ENCODE measurements at places on chromosomes 1 and 21.
A peak's percentile ranks its signal among the peaks of the same experiment; 100 is the strongest.

GRCh38 chr1:158185770-158186169 is 5.1 kb downstream of the CD1D start:
- DNase-seq, result no peak

DNA sequence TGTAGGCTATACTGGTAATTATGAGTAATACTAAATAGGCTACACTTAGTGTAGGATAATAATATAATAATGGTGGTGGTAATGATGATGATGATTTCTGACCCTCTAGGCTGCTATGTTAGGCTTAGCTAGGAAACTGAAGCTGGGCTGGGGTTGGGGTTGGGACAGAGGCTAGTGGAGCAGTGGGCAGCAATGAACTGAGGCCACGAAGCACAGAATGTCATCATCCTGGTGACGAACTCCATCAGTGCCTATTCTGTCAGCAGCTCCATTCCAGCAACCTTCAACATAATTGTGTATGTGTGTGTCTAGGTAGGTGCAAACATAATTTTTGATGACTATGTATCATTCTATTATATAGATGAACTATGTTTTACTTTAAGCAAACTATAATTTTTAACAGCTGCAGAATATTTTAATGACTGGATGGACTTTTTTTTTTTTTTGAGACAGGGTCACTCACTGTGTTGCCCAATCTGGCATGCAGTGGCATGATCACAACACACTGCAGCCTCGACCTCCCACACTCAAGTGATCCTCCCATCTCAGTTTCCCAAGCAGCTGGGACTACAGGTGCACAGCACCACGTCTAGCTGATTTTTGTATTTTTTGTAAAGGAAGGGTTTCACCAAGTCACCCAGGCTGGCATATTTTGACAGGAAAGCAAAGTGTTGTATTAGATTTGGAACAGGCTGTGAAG is 12.9 kb upstream of the CLIC4 start:
- DNase-seq, result no peak

GRCh38 chr1:50978852-50979781 is 9.1 kb downstream of the CDKN2C start:
- DNase-seq, result no peak

GRCh38 chr1:235637756-235638534 is 11.6 kb downstream of the GNG4 start:
- no peak for DNase-seq

- no peak for DNase-seq
These were observed 116.0 kb downstream of the ASTN1 start for GRCh38 chr1:177048314-177049069.

DNA sequence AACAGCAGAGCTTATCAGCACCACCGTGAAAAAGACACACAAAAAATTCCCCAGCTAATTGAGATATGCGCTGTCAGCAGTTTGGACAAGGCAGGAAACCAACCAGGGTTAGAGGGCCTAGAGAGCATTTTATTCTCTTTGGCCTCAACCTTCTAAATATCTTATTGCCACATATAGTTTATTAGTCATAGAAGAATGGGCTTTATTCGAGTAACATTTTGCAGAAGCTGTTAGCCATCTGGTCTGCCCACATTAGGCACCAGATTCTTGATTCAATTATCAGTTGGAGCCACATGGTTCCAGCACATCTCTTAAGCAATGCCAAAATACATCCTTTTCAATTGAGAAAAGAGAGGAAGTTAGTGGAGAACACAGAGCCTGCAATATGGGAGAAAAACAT is 109.9 kb upstream of the CXADR start:
- no peak for DNase-seq

DNA sequence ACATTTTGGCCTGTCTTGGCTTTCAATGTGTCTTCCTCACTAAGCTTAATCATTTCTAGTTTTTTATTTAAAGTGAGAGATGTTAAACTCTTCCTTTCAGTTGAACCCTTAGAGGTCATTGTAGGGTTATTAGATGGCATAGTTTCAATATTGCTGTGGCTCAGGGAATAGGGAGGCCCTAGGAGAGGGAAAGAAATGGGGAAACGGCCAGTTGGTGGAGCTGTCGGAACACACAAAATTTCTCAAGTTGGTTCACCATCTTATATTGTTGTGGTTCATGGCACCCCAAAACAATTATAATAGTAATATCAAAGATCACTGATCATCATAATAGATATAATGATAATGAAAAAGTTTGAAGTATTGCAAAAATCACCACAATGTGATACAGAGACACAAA is 31.4 kb upstream of the KAZN start:
- DNase-seq, result peak; percentile 8

- no peak for DNase-seq
These were observed 72.8 kb upstream of the NR5A2 start for GRCh38 chr1:199954699-199955098.

- no peak for DNase-seq
These were observed 975.6 kb downstream of the NCAM2 start for GRCh38 chr21:21973806-21974205.

DNA sequence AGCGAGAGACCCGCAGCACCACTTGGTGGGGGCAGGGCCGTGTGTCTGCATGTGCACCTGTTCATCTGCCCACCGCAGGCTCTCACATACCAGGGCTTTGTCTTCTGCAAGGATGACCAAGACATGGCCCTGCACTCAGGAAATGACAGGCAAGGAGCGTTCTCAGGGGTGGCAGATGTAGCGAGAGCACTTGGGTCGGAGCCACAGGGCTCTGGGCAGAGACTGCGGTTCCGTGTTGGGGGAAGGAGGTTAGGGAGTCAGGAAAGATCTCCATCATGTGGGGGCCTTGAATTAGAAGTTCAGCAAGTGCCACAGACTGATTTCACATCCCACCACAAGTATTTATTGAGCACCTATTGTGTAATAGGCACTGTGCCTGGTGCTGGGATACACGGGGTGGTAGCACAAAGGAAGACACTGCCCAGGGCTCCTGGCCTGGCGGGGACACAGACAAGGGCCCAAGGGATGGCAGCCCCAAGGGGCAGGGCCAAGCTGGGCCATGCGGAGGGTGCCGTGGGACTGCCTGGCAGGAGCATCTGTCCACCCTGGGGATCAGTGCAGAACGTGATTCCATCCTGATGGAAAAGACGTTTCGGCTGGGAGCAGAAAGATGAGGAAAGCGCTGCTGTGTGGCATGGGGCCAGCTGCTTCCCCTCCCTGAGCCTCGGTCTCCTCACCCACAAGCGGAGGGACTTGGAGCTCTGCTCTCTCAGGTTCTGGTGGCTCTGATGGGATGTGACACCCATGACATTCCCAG is 11.4 kb upstream of the SPSB1 start:
- no peak for DNase-seq

DNA sequence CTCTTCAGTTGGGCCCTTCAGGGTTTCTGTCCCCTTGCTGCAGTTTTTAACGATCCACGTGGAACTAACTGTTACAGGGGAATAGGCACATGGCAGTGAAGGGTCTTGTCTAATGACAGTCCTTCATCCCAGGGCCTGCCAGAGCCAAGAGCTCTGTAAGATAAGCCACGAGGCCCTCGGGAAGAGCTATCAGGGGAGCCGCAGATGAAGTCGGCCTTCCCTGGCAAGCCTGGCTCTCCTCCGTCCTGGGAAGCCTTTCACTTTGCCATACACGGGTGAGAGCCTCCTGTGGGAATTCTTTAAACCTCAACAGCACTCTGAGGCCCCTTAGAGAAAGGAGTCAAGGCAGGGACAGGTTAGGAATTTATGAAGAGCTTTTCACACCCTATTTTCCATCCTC is 29.0 kb downstream of the ACP6 start:
- DNase-seq, result no peak

DNA sequence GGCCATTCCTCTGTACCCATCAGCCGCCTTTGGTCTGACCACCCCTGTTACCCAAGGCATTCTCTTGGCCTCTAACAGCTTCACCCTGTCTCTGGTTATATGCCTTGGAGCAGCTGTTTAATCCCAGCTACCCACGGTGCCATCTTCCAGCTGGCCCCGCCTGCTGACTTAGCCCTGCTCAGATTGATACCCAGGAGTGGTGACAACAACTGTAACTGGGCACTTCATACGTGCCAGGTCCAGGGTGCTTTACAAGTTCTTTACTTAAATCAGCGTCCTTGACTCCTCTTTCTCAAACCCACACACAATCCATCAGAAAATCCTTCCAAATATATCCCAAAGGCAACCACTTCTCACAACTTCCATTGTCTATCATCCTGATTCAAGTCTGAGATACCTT is 37.2 kb upstream of the HMGB4 start:
- no peak for DNase-seq

DNA sequence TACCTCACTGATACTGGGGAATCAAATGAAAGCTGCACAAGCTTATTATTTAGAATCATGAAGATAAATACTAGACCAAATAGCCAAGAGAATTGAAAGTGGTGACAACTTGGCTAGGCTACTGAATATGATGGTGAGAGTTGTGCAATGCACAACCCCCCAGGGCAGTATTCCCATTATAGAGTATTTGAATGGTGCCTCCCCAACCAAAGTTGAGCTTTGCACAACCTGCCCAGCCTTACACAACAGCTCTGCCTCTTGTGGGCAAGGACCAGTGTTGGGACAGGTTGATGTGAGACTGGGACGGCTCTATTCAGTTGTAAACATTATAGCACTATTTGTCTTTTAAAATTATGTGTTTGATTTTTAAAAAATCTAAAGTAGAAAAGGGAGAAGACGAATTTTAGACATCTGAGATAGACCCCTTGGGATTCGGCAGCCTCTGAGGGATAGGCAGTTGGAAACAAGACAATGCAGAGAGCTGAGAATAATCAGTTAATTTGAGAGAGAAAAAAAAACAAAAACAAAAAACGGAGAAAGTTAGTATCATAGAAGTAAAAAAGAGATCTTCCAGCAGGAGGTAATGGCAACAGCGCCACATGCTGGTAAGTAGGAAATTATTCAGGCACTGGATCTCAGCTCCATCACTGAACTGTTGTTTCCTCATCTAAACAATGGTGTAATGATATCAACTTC is 91.0 kb upstream of the KCNA3 start:
- peak; percentile 10 for DNase-seq

DNA sequence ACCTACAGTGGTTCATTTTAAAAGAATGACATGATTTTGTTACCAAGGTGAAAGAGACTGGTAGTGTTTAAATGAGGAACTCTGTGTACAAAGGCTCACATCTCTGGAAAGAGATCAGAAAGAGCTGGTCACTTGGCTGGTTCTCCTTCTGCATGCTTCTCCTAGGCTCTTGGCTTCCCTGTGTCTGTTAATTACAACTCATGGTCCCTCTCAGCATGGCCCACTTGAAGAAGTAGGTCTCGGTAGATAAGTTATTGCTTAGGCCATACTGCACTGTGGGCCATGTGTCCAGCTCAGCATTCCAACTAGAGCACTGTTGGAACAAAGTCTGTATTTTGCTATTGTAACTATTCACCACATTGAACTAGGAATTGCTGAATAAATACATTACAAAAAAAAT is 91.1 kb downstream of the KIAA0319L start:
- DNase-seq, result no peak

- DNase-seq, result no peak
These were observed 45.5 kb downstream of the MRPL37 start for GRCh38 chr1:54245501-54245900.

- DNase-seq, result no peak
These were observed 59.6 kb upstream of the HOOK1 start for GRCh38 chr1:59755069-59755685.

DNA sequence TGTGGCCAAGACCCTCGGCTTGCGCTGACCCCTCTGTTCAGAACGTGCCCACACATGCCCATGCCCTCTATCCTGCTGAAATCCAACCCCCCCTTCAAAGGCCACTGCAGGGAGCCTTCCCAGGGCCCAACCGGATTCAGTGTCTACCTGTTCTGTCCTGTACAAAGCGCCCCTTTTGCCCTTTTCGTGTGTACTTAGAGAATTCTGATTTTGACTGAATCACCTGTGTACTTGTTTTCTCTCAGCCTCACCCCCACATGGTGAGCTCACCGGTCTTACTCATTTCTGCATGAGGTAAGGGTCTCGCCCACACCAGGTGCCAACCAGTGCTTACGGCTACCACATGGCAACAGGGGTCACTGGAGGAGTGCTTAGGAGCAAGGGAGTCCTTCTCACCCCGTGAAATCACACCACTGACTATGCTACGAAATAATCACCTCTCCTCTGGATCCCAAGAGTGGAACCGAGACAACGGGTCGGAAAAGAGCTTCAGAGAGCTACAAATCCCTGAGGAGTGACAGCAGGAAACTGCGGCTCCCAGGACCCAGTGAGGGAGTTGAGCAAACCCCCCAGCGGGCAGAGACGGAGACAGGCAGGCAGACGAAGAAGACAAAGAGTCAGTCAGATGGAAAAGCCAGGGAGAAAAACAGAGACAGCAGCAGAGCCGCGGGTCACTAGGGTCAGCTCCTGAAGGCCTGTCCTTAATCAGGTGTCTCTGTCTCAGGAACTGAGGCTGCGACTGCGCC is 2.1 kb upstream of the S100A2 start:
- peak; percentile 59 for DNase-seq

DNA sequence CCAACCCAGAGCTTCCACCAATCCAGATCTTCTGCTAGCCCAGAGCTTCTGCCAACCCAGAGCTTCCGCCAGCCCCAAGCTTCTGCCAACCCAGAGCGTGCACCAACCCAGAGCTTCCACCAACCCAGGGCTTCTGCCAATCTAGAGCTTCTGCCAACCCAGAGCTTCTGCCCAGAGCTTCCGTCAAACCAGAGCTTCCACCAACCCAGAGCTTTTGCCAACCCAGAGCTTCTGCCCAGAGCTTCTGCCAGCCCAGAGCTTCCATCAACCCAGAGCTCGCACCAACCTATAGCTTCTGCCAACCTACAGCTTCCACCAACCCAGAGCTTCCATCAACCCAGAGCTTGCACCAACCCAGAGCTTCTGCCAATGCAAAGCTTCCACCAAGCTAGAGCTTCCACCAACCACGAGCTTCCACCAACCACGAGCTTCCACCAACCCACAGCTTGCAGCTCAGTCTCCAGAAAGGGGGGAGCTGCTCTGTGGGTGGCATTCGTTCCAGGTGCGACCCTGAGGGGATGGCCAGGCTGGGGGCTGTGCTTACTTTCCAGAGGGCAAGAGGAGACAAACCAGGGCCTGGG is 23.8 kb downstream of the CRYAA start:
- no peak for DNase-seq

DNA sequence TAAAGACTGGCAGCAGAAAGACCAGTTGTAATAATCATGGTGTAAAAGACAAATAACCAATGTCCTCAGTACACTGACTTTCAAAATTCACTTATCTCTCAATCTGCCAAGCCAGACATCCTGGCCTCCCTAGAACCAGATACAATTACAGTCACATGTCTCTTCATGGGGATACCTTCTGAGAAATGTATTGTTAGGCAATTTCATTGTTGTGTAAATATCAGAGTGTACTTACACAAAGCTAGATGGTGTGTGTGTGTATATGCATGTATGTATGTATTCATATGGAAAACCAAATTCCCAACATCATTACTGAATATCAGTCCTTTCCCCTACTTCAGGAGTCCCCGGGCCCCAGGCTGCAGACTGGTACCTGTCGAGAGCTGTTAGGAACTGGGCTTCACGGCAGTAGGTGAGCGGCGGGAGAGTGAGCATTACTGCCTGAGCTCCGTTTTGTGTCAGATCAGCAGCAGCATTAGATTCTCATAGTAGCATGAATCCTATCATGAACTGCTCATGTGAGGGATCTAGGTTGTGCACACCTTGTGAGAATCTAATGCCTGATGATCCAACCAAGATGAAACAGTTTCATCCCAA is 65.3 kb upstream of the ZNF326 start:
- no peak for DNase-seq

- no peak for DNase-seq
These were observed 25.0 kb downstream of the LRRN2 start for GRCh38 chr1:204660509-204660908.
